ENCODE measurements at places on chromosomes 2 and 18.
A peak's percentile ranks its signal among the peaks of the same experiment; 100 is the strongest.

DNA sequence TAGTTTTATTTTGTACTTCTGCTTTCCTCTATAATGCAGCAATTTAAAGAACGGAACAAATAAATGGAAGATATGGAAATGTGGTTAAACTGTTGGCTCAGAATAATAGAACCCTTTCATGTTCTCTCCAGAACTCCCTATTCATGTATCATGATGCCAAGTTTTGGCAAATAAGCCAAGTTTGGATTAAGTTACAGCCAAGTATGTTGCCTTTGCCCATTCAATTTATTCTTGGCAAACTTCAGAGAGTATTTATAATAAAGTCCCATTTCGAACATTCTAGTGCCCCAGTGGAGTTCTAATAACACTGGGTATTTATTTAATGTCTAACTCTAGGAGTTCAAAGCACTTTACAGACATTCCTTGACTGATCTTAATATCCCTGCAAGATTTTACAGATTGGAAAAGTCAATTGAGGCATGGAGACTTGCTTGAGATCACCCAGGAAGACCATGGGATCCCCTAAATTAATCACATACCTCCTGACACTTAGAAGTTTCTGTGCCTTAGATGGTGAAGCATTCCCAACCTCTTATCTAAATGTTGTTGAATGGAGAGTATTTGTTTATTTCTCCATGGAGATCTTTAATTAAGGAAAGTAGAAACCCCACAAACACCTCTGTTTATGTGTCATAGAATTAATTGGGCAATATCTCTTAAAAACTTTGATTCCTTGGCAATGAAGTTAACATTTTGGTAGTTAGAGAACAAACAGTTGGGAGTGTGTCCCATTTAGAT is 106.7 kb downstream of the ACKR3 start:
- DNase-seq: no peak

GRCh38 chr2:174059884-174060244 is 94.7 kb upstream of the SP3 start:
- no peak for DNase-seq

GRCh38 chr18:990197-990596 is 85.5 kb downstream of the ADCYAP1 start:
- DNase-seq: no peak

- no peak for DNase-seq
Observed at GRCh38 chr2:176234940-176235339, 34.3 kb upstream of the MTX2 start.

GRCh38 chr2:128324897-128325410 is 6.3 kb upstream of the HS6ST1 start:
- DNase-seq: no peak

GRCh38 chr2:52311862-52312261 is 1279.9 kb upstream of the NRXN1 start:
- DNase-seq: no peak

DNA sequence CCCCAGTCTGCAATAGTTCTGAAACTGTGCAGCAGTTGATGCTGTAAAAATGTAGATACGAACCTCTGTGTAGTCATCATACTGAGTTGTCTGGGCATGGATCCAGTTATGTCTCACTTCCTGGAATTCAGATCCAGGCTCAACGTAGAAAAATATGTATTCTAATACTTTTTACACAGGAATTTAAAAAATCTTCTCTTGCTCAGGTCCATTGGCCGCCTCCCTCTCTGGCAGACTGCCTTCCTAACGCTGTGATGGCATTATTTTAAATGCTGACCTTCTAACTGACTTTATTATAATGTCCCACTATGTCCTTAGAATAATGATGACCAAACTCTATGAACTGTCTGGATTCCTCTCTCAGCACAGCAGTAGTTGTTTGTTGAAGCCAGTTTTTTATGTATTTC is 119.6 kb downstream of the FEZ2 start:
- DNase-seq: no peak

- no peak for DNase-seq
Observed at GRCh38 chr2:85706599-85707296, 12.6 kb downstream of the GNLY start.

DNA sequence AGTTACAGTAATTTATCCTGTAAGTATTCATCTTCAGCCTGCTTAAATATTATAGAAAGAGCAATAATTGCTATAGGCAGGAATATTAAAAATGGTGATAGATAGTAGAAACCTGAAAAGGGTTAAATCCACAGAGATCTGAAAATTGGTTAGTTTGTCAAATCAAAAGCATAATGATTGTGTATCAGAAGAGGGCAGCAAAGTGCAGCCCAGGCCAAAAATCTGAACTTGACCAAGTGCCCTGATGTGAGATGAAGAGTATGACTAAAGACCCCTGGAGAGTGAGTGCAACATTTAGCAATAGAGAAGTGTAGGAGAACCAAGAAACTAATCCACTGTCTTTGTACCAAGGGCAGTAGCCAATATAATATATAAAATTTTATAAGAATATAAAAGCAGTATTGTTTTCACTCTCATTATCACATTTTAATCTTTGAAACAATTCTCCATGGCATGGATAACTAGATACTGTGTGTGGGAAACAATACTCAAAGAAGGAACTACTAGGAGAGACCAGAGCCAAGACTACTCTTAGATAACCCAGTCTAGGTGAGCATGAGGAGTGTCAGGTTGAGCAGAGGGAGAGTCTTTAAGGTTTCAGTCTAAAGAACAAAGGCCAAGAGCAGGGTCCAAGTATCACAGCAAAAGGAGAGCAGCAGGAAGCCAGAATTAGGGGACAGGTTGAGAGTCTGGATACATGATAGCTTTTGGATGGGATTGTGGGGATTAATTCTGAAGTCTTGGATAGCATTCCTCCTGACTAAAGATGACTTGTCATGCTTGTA is 148.7 kb downstream of the CALCRL start:
- no peak for DNase-seq

GRCh38 chr2:23092831-23093230 is 292.1 kb upstream of the KLHL29 start:
- no peak for DNase-seq

DNA sequence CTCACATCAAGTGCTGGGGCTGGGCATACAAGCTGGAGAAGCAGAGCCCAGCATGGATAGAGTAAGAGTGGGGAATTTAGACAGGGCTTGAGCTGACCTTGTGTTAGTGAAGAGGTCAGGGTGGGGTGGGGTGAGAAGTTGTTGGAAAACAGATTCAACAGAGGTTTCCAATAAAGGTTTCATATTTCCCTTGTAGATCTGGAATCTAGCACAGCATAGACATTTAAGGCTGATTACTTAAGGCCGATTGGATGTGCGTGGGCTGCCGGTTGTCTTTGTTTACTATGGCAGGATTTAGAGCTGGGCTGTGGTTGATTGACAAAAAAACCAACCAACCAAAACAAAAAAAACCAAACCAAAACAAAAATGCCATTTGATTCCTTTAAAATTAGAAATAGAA is 114.9 kb upstream of the SEC11C start:
- DNase-seq: no peak

DNA sequence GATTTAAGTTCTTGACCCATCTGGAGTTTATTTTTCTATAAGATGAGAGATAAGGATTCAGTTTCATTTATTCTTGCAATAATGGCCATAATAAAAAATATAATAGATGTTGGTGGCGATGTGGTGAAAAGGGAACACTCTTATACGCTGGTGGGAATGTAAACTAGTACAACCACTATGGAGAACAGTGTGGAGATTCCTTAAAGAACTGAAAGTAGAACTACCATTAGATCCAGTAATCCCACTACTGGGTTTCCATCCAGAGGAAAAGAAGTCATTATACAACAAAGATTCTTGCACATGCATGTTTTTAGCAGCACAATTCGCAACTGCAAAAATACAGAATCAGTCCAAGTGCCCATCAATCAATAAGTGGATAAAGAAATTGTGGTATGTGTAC is 1040.5 kb upstream of the GYPC start:
- DNase-seq: no peak

DNA sequence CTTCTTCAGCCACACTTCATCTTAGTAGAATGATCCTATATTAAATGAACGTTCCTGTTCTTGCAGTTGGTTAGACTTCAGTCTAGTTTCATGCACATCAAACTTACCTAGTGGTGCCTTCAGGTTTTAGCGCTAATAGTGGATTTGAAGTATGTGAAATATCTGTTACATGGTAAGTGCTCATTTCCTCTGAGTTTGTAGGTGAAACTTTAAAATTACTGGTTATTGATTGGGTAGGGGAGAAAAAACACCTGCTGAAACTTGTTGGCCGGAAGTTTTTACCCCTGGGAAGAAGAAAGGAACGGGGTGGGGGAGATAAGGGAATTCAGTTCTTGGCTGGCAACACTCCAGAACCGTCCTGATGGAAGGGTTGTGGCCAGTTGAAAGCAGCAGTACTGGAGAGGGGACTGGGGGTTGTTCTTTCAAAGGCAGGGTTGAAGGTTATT is 112.8 kb downstream of the SPTBN1 start:
- DNase-seq: no peak

GRCh38 chr2:237868631-237869342 is 9.4 kb downstream of the RAMP1 start:
- no peak for DNase-seq

- no peak for DNase-seq
Observed at GRCh38 chr2:25021791-25022362, 20.0 kb upstream of the EFR3B start.

GRCh38 chr2:20509770-20510490 is 63.1 kb downstream of the RHOB start:
- DNase-seq: no peak

GRCh38 chr2:239106314-239106908 is 258.5 kb downstream of the TWIST2 start:
- DNase-seq: no peak

- no peak for DNase-seq
Observed at GRCh38 chr2:241599615-241600014, 37.3 kb downstream of the THAP4 start.

- no peak for DNase-seq
Observed at GRCh38 chr2:205482399-205483081, 199.8 kb upstream of the NRP2 start.

DNA sequence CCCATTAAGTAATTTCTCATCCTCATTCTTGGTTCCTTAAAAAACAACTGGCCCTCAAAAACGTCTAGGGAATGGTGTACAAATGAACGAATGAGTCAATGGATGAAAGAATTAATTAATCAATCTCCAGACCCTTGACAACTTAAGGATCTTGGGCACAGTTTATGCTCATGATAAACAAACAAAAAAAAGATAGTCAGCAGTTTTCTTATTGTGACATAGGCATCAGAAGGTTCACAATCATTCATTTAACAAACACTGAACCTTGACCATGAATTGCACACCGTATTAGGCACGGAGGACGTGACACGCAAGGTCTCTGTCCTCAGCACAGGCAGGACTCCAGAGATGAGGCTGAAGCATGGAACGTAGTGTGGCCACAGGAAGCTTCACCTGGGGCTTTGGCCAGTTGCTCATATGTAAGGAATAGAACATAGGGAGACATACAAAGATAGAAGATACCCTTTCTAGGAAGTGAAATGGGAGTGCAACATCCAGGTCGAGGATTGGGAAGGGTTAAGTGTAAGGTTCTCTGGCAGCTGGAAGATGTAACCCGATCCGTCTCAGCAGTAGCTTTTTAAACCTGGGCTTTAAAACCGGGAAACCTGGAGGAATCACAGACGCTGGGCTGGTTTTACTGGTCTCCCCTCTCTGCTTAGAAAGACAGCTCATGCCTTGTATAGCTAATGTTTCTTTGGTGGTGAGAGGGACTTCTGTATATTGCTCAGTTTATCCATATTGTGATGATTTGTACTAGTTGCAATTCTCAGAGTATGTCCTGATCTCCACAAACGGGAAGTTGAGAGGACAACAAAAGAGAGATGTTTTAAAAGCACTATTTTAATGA is 8.9 kb upstream of the LTBP1 start:
- no peak for DNase-seq

GRCh38 chr2:207494137-207494536 is 35.6 kb upstream of the CREB1 start:
- no peak for DNase-seq

GRCh38 chr18:73660931-73661856 is 486.4 kb downstream of the FBXO15 start:
- no peak for DNase-seq

DNA sequence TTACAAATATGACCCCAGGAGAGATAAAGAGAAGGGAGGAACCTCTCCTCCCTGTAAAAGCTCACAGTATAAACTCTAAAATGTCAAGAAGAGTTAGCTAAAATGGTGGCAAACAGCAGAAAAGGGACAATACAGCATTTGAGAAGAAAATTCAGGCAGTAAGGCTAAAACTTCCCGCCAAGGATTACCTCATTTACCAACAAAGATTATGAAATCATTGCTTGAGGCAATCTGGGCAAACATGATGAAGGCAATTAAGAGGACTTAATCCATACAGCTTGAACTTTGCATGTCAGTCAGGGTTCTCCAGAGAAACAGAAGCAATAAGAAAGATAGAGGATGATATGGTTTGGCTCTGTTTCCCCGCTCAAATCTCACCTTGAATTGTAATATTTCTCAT is 81.4 kb downstream of the CMPK2 start:
- no peak for DNase-seq

DNA sequence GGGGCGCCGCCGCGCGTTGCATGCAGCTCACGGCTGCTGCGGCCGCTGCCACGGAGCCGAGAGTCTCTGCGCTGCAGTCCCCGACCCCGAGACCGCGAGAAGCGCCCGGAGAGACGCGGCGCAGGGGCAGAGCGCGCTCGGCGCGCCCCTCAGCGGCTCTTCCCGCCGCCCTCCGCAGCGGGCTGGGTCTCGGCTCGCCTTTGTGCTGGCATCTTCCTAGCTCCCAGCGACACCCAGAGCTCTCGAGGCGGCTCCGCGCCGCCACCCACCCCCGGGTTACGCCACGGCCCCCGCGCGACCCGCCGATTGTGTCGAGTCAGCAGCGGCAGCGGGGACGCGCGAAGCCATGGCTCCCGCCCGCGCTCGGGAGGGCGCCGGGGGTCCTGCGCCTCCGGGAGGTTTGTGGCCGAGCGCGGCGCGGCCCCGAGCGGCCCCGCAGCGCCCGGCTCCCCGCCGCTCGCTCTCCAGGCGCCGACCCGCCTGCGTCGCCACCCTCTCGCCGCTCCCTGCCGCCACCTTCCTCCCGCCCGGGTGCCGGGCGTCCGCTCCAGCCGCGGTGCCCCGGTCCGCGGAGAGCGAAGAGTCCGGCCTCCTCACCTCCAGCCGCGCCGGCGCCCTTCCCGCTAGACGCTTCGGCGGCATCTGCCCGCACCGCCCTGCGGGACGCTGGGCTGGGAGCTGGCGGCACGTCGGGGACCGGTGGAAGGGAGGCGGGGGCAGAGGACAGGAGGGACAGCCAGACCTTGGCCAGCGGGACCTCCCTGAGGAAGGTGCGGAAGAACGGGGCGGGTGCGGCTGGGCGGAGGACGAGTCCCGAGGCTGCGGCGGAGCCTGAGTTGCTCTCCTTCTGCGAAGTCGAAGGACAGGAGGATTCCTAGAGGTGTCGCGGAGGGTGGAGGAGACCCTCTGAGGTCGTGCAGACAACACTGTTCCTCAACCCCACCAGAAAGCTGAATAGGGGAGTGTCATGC is 46.3 kb upstream of the CCDC150 start:
- DNase-seq: peak; percentile 77

DNA sequence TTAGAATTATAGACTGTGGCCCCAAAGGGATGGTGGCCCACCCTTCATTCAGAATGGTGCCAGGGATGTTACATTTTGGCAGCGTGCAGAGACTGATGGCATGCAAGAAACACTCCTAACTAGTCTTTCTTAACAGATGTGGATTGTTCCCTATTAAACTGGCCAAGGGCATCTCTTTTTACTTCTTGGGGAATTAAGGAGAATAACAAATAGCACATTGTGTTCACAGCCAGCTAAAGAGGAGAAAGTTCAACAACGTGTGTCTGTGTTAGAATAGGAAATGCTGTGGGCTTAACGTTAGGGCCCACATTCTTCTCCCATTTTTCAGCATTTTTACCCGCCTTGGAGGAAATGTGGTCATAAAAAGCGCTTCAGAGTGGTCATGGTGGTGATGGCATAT is 404.8 kb downstream of the CDH2 start:
- DNase-seq: no peak

GRCh38 chr2:64881037-64881492 is 108.1 kb upstream of the SLC1A4 start:
- no peak for DNase-seq

Data from cardiac septum (tissue), 1 donor.